WTC11 (cell line): ENCODE measurements at places on chromosomes 16 and 17. TPM values are rescaled to one million over a fixed set of nuclear protein-coding genes. Genes with fewer than 3 reads are reported as not detected.

Gene TXNDC17
- 148 to 157 TPM (median 151 TPM) in 3 replicates for total RNA-seq

Gene GPRC5B
- total RNA-seq: 104 to 107 TPM (median 105 TPM) in 3 replicates

- DNase-seq: peak; percentile 69
These were observed at the start of gene CLDN9 for GRCh38 chr16:3012828-3013420. TSS of gene CLDN9 (plus strand) at chr16:3012923. CDS start at chr16:3013363, 440 bp downstream.

GRCh38 chr16:85306793-85307551 is 194.7 kb upstream of the CIBAR2 start:
- no peak for DNase-seq
